ENCODE measurements at places on chromosomes 6 and 20.

- no peak for DNase-seq
Observed at GRCh38 chr6:62042429-62042828, 243.6 kb downstream of the KHDRBS2 start.

DNA sequence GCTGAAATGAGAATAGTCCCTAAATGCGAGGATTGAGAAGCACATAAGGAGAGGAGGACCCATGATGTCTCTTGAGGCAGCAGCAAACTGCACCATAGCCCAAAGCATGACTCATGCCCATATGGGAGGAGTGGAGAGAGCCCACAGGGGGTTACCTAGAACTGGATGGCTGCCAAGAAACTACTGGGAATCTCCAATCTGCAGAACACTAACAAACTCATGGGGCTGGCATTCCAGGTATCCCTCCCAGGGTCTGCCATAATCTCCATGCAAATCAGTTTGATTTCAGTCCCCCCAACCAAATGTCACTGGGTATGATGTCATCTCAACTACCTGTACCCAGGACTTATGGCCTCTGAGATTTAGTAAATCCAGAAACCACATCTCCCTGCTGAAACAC lies 410.5 kb downstream of the PTPRT start:
- DNase-seq = no peak

- no peak for DNase-seq
Observed at GRCh38 chr6:53992522-53992921, 118.7 kb upstream of the MLIP start.

- DNase-seq = no peak
Observed at GRCh38 chr6:35376281-35376680, 33.9 kb downstream of the PPARD start.

- DNase-seq = no peak
Observed at GRCh38 chr6:109655761-109656262, 35.2 kb downstream of the AK9 start.

- no peak for DNase-seq
Observed at GRCh38 chr6:47352966-47353365, 43.3 kb upstream of the TNFRSF21 start.

DNA sequence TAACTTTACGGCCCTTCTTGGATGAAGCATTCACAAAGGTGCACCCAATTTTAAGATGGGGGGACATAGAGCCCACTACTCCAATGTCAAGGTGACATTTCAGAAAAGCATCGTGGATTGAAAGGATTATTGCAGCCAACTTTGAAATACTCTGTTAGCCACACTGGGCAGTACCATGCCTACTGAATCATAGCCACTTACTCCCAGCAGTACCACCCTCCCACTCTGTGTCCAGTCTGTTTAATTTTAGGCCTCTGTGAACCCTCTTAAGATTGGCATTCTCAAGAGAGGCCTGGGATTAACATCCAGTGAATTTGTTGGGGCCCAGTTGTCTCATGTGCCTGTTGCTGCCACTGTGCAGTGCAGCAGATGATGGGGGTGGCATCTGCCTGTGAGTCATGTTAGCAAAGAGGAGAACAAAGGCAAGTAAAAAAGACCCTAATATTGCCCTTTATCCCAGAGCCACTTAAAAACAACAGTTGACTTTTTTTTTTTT lies 11.2 kb upstream of the HDAC2 start:
- DNase-seq = no peak

- DNase-seq = no peak
Observed at GRCh38 chr6:111745186-111745585, 128.1 kb downstream of the FYN start.

GRCh38 chr6:154319231-154319858 lies 37.3 kb downstream of the IPCEF1 start:
- DNase-seq = no peak

DNA sequence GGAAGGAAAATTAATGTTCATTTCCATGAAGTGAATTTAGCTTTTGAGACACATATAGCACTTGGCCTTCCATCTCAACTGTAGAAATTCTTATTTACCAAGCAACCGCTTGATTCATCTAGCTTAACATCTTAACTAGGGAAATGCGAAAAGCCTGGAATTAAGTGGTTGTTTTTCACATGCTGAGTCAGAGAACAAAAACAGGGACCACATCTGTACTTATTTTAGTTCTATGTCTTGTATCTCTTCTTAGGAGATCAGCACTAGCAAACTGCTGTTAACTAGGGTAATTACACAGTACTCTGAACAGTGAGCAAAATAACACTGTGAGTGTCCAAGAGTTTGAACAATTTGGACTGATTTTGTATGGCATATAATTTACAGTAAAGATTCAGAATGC lies 590.9 kb upstream of the NRSN1 start:
- DNase-seq = no peak

DNA sequence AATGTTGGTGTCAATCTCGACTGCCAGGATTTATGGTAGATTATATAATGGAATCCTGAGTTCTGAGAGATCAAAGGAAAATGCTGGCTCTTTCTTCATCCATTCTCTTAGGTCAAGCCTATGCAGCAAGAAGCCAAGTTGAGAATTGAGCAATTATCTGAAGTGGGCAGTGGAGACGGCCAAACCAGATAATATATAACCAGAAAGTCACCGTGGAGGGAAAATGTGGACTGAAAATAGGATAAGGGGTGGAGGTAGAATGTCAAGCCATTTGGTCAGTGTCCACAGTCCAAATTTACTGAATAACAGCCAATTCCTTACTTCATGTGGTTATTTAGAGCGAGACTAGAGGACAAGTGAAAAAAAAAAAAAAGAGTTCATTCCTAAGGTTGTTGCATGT lies 107.8 kb upstream of the ESR1 start:
- DNase-seq = no peak

All from right forelimb (tissue), 1 donor.